ENCODE measurements at places on chromosomes 1 and 21.
A peak's percentile ranks its signal among the peaks of the same experiment; 100 is the strongest.

DNA sequence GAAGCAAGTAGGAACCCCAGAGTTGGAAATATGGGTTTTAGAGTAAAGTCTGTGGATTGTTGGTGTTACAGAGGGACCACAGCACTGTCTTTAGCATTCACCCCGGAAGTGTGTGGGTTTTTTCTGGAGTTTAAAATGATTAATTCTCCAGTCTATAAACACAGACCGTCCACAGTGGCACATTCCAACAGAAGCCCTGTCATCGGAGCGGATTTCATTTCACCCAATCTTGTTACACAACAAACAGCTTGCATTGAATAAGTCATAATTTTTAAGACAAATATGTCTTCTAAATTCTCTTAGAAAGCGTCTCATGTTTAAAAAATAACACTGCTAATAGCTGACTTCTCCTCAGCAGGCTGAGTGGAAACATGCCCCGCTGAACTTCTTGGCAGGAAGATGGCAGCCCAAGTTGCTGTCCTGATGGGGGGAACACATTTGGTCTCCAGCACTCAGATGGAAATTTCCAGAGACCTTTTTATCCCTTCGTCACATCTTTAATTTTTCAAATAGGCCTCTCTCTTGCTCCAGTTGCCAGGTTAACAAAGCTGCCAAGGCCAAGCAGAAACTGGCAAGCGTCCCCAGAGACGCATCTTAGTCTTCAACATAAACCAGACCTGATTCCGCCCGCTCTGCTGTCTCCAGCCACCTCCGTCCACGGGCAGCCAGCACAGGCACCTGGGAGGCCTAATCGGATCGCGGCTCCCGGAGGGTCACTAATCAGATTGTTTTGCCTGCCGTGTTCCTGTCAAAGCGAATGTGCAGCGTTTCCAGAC lies 28.8 kb upstream of the SLC19A1 start:
- no peaks in the 10 kb centered on the region for H3K4me1 ChIP-seq
- no peaks in the 10 kb centered on the region for H3K36me3 ChIP-seq
- DNase-seq, result no peak
- no peak overlapping the region for H3K4me3 ChIP-seq
- H3K27ac ChIP-seq, result no peak overlapping the region
- H3K27me3 ChIP-seq, result peaks cover 8% of the 10 kb centered on the region

GRCh38 chr21:42669041-42669440 lies 15.6 kb downstream of the PDE9A start:
- no peak overlapping the region for H3K27ac ChIP-seq
- H3K4me3 ChIP-seq, result no peak overlapping the region
- H3K4me1 ChIP-seq, result peaks cover 10% of the 10 kb centered on the region

DNA sequence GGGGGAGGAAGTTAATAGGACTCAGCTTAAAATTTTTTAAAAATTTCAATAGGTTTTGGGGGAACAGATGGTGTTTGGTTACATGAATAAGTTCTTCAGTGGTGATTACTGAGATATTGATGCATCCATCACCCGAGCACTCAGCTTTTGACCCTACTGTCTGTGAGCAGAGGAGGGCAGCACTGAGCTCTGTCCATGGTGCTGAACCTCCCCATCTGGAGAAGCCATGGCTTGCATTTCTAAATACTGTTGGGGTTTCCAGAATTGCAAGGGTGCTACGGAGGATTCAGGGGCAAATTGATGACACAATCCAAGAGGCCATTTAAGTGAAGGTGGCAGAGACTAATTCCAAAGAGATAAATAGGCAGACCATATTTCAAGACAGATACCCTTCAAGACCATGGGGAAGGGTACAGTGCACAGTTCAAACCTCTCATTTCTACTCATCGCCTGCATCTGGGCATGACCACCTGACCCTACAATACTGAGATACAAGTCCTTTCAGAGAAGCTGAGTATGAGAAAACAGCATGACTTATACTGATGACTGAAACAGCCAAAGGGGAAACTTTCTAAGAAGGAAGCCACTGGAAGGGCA lies 17.2 kb downstream of the SYT2 start:
- H3K36me3 ChIP-seq, result no peaks in the 10 kb centered on the region
- H3K27ac ChIP-seq, result no peak overlapping the region
- no peak overlapping the region for H3K4me3 ChIP-seq
- DNase-seq, result peak; percentile 67
- no peaks in the 10 kb centered on the region for H3K4me1 ChIP-seq

GRCh38 chr1:206047271-206047670 lies 5.7 kb upstream of the RHEX start:
- no peaks in the 10 kb centered on the region for H3K27me3 ChIP-seq
- H3K4me1 ChIP-seq, result no peaks in the 10 kb centered on the region
- no peaks in the 10 kb centered on the region for H3K36me3 ChIP-seq
- no peak overlapping the region for H3K4me3 ChIP-seq

- H3K4me3 ChIP-seq, result no peak overlapping the region
- H3K4me1 ChIP-seq, result peaks cover 24% of the 10 kb centered on the region
- no peak for DNase-seq
- H3K27me3 ChIP-seq, result no peaks in the 10 kb centered on the region
- H3K36me3 ChIP-seq, result no peaks in the 10 kb centered on the region
- H3K27ac ChIP-seq, result no peak overlapping the region
Observed at GRCh38 chr1:212238552-212238951, 46.7 kb upstream of the PPP2R5A start.

GRCh38 chr1:90821788-90822359 lies 104.8 kb upstream of the BARHL2 start:
- no peaks in the 10 kb centered on the region for H3K4me1 ChIP-seq
- H3K36me3 ChIP-seq, result no peaks in the 10 kb centered on the region
- H3K4me3 ChIP-seq, result no peak overlapping the region
- H3K27me3 ChIP-seq, result no peaks in the 10 kb centered on the region
- H3K27ac ChIP-seq, result no peak overlapping the region

DNA sequence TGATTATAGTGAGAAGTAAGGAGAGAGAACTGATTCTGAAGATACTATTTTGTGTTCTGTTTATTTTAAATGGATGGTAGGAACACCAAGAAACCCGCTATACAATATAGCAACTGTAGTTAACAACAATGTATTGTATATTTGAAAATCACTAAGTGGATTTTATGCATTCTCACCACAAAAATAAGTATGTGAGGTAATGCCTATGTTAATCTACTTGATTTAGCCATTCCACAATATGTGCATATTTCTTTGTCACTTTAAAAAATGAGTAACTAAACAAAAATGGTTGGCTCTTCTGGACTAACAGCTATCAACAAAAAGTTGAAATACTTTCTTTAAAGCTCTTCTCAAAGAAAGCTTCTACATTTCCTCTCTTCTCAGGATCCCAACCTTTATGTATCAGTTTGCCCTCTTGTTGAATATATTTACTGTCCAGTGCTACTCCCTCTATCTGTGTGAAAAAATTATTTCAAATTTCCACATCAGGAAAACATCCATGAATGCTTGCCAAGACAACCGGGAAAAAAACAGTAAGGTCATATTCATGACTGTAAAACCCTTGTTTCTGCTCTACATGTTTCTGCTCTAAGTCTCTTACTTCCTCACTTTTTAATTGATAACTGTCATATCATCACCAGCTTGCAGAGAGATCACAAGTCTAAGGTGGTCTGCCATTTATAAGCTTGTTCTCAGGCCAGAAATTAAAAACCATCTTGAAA lies 27.0 kb downstream of the CLCA4 start:
- no peaks in the 10 kb centered on the region for H3K4me1 ChIP-seq
- DNase-seq, result no peak
- H3K27ac ChIP-seq, result no peak overlapping the region

DNA sequence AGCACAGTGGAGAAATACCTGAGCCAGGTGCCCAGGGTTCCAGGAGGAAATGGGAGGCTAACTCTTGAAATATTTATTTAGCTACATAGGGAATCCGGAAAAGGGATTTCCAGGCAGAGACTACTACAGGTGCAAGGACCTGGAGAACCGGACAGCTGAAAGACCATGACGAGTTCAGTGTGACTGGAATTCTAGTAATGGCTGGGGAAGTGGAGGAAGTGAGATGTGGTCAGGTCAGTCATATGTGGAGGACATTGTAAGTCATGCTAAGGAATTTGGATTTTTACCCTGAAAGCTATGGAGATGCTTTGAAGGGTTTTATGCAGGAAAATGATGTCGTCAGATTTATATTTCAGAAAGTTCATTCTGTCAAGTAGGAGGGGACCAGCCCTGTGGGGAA lies 1.8 kb downstream of the CAP1 start:
- peaks cover 64% of the 10 kb centered on the region for H3K4me1 ChIP-seq
- H3K4me3 ChIP-seq, result peak overlapping the region; percentile 99
- DNase-seq, result no peak
- peak overlapping the region; percentile 99 for H3K27ac ChIP-seq
- peaks cover 9% of the 10 kb centered on the region for H3K36me3 ChIP-seq

DNA sequence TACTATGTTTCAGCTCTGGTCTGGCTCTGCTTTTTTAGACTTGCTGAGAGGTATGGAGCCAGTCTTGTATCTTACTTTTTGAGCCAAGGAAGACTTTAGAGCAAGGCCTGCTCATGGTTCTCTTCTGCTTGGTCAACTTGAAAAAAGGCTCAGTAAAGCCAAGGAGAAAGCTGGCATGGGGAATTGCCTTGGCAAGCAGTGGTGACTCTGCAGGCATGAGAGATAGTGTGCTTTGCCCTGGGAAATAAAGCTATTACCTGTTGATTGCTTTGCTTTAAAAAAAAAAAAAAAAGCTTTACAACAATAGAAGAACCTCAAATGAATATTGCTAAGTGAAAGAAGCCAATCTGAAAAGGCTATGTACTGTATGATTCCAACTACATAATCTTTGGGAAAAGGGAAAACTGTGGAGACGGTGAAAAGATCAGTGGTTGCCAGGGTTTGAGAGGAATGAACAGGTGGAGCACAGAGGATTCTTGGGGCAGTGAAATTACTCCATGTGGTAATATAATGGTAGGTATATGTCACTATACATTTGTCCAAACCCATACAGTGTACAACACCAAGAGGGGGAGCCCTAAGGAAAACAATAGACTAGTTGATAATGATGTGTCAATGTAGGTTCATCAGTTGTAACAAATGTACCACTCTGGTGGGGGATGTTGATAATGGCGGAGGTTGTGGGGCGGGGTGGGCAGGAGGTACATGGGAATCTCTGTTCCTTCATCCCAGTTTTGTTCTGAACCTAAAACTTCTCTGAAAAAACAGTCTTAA lies 87.6 kb downstream of the HMCN1 start:
- no peaks in the 10 kb centered on the region for H3K27me3 ChIP-seq
- no peak overlapping the region for H3K27ac ChIP-seq
- no peak for DNase-seq
- no peak overlapping the region for H3K4me3 ChIP-seq
- H3K36me3 ChIP-seq, result no peaks in the 10 kb centered on the region
- no peaks in the 10 kb centered on the region for H3K4me1 ChIP-seq

- H3K4me1 ChIP-seq, result no peaks in the 10 kb centered on the region
- no peak for DNase-seq
- H3K4me3 ChIP-seq, result no peak overlapping the region
- H3K27me3 ChIP-seq, result no peaks in the 10 kb centered on the region
Observed at GRCh38 chr1:57473448-57473847, 49.6 kb upstream of the DAB1 start.

DNA sequence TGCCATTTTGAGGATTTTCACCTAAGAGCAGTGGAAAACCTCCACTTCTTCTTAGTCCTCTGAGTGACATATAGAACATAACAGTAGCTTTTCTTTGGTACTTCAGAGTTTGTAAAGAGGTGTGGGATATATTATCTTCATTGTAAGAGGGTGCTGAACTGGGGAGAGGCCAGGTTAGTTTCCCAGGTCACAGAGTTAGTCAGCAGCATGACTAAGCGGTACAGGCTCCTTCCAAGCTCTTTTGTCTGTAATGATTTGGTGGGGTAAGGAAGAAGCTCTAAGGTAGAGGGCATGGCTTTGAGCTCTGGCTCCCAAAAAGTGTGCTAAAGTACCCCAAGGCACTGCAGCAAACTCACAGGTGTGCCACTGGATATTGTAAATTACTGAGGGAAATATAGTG lies 325.0 kb upstream of the PLXNA2 start:
- no peaks in the 10 kb centered on the region for H3K36me3 ChIP-seq
- DNase-seq, result no peak
- H3K27me3 ChIP-seq, result no peaks in the 10 kb centered on the region
- no peak overlapping the region for H3K4me3 ChIP-seq
- no peak overlapping the region for H3K27ac ChIP-seq

DNA sequence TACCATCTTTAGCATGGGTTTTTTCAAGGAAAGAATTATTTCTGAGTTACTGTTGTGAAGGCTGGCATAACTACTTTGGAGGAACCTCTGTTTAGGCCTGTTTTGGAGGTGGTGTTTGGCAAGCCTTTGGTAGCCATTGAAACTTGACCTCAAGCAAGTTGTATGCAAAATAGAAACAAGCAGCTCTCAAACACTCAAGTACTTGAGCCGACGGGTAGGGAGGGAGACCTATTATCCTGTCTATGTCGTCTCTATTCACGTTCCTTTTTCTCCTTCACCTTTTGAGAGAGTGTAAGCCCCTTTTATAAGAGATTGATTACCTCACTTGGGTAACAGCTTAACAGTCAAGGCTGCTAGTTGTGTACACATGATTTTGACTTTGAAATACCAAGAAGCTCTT lies 878.3 kb upstream of the CXADR start:
- no peaks in the 10 kb centered on the region for H3K27me3 ChIP-seq
- H3K4me3 ChIP-seq, result no peak overlapping the region
- DNase-seq, result no peak
- H3K27ac ChIP-seq, result no peak overlapping the region
- H3K36me3 ChIP-seq, result no peaks in the 10 kb centered on the region
- H3K4me1 ChIP-seq, result no peaks in the 10 kb centered on the region

DNA sequence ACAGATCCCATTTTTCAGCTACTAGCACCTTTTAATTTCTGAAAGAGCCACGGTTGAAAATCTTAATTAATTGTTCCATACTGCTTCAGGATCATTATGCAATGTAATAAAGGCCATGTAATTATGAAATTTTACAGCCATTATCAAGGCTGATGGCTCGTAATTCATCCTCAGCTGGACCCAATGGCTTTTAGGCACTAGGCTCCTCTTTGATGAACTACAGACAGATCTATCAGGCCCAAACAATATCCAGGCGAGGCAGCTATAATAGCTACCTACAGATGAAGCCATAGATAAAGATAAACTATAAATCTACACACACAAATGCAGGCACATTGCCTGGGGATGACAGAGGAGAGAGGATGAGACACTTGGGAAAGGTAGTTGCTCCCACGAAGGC lies 110.5 kb upstream of the USH2A start:
- DNase-seq, result no peak
- H3K4me3 ChIP-seq, result no peak overlapping the region
- H3K36me3 ChIP-seq, result no peaks in the 10 kb centered on the region
- no peak overlapping the region for H3K27ac ChIP-seq

DNA sequence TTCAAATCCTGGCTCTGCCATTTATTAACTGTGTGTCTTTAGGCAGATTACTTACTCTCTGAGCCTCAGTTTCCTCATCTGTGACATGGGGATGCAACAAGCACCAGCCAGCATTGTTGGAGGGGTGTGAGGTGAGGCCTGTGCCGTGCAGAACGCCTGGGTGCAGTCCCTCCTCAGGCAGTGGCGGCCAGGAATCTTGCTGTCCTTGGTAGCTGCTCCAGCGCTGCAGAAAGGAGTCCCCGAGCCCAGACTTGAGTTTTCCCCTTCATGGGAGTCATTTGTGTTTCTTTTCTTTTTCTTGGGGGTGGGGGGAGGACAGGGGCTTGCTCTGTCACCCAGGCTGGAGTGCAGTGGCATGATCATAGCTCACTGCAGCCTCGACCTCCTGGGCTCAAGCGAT lies 46.6 kb downstream of the DISP3 start:
- DNase-seq, result peak; percentile 40
- H3K27ac ChIP-seq, result no peak overlapping the region
- no peaks in the 10 kb centered on the region for H3K27me3 ChIP-seq
- H3K4me3 ChIP-seq, result no peak overlapping the region
- no peaks in the 10 kb centered on the region for H3K4me1 ChIP-seq

- H3K27me3 ChIP-seq, result peaks cover 12% of the 10 kb centered on the region
- peaks cover 5% of the 10 kb centered on the region for H3K4me1 ChIP-seq
- no peak for DNase-seq
- H3K36me3 ChIP-seq, result no peaks in the 10 kb centered on the region
- H3K4me3 ChIP-seq, result no peak overlapping the region
- no peak overlapping the region for H3K27ac ChIP-seq
Observed at GRCh38 chr21:45640888-45641479, 2.5 kb upstream of the PCBP3 start.

Measured in upper lobe of right lung (tissue), 1 donor.